ENCODE measurements at places on chromosomes 4 and X.
A peak's percentile ranks its signal among the peaks of the same experiment; 100 is the strongest.

GRCh38 chrX:58025979-58026378, 115.7 kb upstream of the ZXDA start:
- DNase-seq: peak; percentile 50

DNA sequence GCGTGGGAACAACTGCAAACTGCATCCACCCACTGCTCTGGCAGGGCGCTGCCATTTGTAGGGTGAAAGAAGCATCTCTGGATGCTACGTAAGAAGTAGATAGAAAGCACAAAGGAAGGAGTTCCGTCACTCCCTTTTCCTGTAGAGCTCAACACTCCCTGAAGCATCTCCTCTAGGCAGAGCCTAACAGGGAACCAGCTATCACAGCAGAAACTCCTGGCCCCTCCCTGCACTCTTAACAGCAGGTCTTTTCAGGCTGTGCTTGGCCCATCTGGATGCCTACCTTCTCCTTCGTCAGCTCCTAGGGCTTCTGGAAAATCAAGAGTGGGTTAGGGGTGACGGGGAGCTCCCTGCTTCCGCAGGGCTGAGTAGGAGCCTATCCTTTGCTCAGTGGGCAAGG, 112.9 kb upstream of the TLL1 start:
- DNase-seq: no peak

DNA sequence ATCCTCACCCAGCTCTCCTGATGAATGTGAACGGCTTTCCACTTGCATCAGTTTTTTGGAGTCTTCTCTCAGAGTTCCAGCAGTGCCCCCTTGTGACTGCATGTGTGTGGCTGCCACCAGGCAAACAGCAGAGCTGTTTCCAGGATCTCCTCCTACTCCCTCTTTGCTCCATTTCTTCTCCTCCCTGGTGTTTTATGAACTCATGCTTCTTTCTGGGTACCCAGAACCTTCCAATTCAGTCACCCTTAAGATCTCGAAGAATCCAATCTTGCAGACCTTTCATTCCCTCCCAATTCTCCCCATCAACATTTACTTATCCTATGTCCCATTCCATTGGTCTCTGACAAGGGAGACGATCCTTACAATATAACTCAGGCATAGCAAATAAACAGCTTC, 6.8 kb upstream of the TCEANC start:
- DNase-seq: peak; percentile 53

DNA sequence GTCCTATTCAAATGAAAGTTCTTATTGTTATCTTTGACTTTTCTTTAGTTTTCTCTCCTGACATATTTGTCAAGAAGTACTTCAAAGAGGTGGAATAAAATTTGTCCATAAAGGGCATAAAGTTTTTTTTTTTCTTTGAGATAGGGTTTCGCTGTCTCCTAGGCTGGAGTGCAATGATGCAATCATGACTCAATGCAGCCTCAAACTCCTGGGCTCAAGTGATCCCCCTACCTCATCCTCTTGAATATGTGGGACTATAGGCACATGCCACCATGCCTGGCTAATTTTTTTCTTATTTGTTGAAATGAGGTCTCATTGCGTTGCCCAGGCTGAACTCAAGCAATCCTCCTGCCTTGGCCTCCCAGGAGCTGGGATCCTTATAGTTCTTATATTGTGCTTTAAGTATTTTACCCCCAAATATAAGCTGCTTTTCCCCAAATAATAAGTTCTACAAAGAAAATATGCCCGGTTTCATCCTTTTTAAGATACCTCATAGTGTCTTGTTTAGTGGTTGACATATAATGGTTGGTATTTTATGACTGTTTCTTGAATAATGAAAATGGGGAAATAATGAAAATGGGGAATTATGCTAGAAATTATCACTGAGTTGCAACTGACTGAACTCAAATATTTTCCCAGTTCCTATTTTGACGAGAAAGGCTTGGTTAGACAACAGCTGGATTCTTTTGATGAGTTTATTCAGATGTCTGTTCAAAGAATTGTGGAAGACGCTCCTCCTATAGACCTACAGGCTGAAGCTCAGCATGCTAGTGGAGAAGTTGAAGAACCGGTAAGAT, 11.6 kb downstream of the POLR2B start:
- DNase-seq: no peak

DNA sequence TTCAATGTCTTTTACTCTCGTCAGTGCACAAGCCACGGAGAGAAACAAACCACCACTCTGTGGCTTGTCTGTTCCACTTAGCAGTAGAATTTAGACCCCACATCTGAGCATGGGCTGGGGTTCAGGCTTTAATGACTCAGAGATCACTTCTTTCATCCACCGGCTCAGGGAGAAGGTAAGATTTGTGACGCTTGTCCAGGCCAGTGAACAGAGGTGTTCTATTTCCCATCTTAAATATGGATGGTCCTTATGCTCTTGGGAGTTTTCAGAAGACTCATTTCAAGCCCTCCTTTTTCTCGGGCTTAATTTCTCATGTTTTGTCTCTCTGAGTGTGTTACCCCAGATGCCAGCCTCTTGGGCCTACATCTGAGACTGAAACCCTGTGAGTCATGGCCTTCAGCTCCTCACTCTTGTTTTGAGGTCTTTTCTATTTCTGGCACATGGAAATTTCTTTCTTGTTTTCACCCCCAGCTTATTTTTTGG, 127.4 kb upstream of the SFRP2 start:
- DNase-seq: peak; percentile 76

DNA sequence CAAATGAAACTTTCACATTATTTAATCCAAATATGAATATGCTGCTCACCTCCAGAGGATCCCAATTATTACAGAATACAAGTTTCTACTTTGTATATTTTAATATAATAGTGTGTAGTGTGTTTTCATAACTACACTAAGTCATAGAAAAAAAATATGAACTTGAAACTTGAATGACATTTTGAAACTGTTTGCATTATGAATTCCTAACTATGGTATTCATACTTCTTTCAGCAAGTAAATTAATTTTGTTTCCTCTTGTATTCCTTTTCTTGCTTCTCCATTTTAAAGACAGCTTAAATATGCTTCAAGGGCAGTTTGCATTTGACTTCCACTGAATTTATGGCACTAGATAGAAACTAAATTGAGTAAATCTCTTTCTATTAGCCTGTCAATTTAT, 177.1 kb downstream of the BMPR1B start:
- no peak for DNase-seq

- DNase-seq: no peak
These were observed 343.9 kb upstream of the NOCT start for GRCh38 chr4:138671606-138672084.

DNA sequence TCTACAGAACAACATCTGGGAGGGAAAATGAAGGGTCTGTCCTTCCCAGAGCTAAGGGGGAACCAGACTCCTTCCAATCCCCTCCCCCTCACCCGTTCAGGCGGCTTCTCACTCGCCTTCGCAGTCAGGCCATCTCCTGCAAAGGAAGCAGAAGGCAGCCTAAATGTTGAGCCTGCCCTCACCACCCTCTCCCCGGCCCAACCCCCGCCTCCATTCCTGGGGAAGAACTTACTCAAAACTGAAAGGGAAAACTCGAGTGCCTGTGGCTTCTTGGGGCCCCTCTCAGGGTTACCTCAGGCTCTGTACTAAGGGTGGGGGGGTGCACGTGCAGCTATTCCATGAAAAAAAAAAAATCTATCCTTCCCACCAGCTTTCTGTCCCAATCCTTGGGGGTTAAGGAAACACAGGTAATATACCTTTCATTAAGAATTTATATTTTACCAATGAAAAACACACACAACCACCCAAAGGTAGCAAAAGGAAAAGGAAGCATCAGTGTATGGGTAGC, 2.4 kb downstream of the ZMYM3 start:
- peak; percentile 33 for DNase-seq

GRCh38 chr4:88857588-88857987, 160.0 kb upstream of the NAP1L5 start:
- DNase-seq: no peak

- no peak for DNase-seq
These were observed 69.8 kb upstream of the SMARCA5 start for GRCh38 chr4:143443728-143444127.

DNA sequence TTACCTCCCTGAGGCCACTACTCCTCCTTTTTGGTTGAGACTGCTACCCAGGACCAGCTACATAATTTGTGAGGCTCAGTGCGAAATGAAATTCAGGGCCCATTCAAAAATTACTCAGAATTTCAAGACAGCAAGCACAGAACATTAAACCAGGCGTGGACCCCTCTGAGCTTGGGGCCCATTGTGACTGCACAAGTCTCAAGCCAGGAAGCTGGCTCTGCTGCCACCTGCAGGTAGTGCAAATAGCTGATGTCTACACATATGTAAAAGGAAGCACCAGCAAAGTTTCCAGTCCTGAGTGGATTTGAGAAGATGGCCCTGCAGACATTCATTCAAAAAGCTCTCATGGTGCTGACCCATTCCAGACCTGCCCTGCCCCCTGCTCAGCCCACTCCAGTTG, 213.4 kb upstream of the LNX1 start:
- DNase-seq: peak; percentile 36

DNA sequence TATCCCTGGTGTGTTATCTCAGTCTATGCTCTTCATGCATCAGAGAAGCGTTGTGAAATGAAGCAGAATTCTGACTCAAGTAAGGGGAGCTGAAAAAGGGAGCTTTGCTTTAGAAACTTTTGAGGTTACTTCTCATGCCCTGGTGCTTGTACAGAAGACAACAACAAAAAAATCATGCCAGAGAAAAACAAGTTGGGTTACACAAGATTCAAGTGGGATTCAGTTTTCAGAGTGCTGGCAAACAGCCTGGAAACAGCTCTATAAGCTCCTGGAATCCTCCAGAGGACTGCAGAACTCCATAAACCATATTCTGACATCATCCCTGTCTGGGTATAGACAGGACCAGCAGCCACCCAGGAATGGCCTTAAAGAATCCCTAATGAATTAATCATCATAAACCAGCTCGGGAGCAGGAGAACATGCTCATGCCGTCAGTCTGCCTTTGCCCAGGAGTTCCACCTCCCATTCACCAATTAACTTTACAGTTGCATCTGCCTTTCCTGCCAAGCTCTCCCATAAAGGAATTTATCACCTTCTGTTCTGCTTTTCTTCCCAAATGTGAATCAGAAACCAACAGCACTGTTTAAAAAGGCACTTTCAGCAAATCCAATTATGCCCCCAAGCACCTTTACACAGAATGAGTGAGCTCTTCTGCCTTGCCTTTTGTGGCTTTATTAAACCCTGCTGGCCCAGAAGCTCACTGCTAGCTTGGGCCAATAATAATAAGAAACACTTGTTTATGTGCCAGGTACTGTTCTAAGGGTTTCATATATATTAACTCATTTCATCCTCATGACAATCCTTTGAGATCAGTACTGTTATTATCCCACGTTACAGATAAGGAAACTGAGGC, 54.5 kb upstream of the FBXW7 start:
- no peak for DNase-seq

DNA sequence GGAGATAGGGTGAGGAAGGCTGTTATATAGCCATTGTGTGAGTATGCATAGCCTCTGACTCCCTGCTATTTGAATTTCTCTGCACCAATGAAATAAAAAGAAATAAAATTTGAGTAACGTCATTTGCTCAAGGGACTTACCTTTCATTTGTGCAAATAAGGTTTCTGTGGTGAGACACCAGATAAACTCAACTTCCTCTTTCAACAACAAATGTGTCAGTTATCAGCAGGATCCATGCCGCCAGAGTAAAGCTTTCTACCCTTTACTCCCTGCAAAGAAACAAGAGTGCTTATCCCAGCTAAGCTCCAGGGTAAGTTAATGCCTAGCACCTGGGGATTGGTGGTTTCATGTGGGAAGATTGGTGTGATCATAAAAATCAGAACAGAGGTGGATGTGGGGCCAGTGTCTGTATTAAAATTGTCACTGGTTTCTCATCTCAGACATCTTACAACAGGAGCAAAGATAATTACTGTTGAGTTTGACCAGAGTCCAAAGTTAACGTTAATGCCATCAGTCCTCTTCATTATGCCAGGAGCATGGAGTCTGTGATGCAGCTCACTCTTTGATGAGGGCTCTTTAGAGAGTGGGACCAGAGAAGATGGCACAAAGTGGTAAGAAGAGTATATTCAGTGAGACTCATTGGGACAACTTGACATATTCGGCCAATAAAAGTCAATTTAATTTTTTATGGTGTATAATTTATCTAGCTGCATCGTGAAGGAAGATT, at the start of gene P2RY10:
TSS of gene P2RY10 (plus strand) at position 206 of the 727 bp plus-strand sequence. CDS start 15,130 bp downstream, outside the sequence.
- peak; percentile 48 for DNase-seq

DNA sequence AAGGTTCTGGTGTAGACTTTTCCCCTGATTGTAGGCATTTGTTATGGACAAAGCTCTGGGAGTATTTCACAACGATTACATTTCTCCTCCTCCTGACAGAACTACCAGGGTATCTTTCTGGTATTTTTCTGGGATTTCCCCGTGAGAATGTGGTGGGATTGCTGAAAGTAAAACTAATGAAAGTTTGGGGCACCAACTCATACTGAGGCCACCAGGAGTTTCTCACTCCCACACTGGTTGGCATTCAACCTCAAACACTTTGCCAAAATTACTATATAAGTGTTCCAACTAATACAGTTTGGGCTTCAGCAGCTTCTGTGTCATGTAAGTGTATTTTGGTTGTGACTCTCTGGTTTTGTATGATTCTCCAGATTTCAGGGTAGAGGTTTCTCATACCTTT, 855.1 kb downstream of the GLUD2 start:
- no peak for DNase-seq

- DNase-seq: no peak
These were observed 102.1 kb downstream of the ASB9 start for GRCh38 chrX:15167826-15168225.

DNA sequence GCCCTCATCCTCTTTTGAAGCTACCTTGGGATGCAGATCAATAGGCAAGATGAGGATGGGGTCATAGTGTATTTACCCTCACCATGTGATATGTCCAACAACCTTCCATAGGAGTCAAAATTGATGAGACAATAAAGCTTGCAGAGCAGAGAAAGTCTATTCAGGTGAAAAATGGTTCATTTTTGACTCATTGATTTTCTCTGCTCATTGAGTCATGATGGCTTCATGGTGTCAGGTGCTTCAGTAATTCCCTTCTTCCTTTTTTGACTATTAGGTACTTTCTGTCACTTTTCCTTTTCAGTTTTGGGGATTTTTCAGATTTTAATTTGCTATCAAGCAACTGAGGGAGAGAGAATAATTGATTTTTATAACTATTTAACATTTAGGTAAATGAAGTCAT, 55.9 kb upstream of the IL2 start:
- DNase-seq: peak; percentile 27

- DNase-seq: peak; percentile 69
These were observed 84.3 kb downstream of the NBDY start for GRCh38 chrX:56813318-56813837.

All from activated CD4-positive, alpha-beta T cell treated with anti-CD3 and anti-CD28 coated beads, Interleukin-2, Interleukin-6, amounts not matched to agents 100 ng/mL and 50 ng/mL, durations not matched to agents 16 hours and 8 hours (primary cell).